ENCODE measurements at places on chromosomes 11 and 22.

DNA sequence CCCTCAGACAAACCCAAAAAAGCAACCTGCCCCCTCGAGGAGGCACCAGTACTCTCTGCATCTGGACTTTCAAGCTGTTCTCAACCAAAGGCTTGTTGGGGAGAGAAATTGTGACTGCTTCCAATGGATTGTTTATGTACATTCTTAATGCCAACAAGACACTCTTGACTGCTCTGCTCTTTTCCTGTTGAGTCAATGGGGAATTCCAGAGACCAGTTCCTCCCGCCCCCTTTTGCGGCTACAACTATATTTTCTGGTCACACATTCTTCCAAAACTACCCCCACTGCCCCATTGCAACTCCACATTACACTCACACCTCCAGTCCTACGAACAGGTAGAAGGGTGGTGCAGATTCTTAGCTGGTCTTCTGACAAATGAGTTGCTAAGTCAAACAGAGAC, 187.0 kb downstream of the DSCAML1 start:
- peak; percentile 61 for DNase-seq

DNA sequence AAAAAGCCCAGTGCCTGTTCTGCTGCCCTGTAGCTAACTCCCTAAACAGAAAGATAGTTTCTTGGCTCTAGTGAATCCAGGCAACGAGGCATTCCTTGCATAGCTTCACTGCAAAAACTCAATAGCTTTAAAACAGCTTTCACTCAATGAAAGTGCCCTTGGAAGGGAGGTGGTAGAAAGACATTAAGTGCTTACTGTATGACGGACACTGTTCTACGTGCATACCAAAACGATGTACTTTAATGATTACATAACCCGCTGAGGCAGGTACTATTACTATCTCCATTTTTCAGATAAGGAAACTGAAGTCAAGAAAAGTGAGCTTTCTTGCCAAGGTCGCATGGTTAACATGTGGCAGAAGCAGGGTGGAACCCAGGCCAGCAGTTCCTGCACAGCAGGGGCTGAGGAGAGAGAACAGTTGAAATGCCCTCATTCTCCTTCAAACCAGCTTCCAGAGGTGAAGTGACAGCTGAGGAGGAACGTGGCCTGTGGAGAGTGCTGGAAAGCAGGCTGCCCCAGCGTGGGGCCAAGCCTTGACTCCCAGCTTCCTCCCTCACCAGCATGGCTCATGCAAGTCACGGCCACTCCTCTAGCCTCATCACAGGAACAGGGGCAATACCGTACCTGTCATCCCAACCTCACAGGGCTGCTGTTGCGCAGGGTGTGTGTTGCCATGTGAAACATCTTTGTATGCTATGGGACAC, 227.5 kb upstream of the NARS2 start:
- DNase-seq = no peak

DNA sequence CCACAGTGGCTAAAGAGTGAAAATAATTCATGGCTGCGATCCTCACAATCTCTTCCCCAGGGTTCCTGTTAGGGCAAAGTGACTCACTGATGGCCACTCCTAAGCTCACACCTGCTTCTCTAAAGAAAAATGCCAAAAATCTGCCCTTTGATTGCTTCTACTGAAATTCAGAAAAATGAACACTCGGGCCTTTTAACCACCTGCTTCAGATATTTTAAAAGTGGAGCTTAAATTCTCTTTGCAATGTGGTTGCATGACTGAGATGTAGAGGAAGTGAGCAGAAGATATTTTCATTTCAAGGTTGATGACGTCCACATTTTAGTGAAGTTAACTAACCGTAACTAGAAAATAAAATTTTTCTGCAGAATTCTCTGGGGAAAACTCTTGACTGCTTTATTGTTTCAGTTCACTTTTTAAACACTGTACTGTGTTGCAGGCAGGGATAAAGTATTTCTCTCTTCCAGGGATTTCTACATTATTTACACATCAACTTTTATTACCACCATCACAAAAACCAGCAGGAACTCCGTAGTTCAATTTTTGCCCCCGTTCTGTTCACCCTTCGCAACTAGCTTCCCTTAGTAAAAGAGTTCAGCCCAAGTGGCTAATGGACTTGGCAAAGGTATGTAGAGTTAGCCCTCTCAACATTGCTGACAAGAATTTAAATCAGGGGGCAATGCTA, 8.5 kb downstream of the RAB30 start:
- DNase-seq = no peak

- DNase-seq = no peak
Measured at GRCh38 chr11:108551651-108552462, 41.7 kb downstream of the EXPH5 start.

DNA sequence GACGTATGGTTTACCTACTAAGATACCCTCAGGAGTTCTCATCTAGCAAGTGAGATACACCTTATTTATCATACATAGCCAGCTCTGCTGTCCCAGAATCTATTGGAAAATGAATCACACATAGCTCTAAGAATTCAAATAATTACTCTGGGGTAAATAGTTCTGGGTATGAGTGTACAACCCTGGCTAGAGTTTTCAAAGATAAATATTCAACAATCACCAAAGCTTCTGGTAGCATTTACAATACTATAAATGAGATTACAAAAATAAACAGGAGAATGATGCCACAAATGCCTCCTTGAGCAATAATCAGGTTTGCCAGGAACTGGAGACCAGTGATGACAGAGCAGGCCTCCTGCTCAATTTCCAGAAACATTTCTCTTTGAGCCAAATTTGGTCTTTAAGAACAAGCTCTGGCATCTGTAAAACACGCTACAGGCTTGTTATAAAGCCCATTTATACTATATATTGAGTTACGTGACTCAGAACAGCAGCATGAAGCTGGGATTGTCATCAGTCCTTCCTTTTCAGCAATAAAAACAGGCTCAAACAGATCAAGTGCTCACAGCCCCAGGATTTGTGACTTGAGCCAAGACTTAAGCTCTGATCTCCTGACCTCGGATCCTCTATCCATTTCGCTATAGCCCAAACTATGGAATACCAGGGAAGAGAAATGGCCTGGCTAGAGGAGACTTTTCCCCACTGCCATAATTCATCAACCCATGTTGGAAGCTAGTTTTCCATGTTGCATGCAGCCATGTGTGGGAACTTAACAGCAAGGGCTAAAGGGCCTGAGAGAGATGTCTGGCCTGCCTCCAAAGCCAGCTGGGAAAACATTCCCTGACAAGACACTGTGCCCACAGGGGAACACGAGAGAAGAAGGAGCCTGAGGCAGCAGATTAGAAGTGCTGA, 19.7 kb downstream of the RAB30 start:
- no peak for DNase-seq

All from epithelial cell of proximal tubule (primary cell).